ENCODE measurements at places on chromosomes 4 and X.

DNA sequence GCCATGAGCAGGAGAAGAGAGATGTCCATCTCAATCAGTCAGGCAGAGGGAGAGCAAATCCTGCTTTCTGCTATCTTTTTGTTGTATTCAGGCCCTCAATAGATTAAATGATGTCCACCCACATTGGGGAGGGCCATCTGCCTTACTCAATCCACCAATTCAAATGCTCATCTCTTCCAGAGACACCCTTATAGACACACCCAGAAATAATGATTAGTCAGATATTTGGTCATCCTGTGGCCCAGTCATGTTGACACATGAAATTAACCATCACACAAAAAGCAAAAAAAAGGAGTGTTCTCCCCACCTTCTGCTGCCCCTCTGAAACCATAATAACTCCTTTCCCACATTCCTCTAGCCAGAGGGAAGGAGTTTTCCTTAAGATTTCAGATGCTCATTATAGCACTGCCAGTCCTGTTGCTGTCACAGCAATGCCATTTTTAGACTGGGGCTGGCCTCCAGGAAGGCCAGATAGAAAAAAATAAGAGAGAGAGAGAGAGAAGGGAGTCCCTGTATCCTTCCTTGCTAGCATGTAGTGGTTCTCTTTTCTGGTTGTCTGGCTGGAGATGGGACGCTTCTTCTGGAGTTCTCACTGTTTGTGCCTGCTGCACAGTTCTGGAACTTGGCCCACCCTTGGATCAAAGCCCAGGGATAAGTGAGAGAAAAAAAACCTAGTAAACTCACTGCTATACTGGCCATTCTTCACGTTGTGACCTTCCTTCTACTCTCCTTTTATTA lies 177.7 kb downstream of the RBM46 start:
- DNase-seq: no peak

DNA sequence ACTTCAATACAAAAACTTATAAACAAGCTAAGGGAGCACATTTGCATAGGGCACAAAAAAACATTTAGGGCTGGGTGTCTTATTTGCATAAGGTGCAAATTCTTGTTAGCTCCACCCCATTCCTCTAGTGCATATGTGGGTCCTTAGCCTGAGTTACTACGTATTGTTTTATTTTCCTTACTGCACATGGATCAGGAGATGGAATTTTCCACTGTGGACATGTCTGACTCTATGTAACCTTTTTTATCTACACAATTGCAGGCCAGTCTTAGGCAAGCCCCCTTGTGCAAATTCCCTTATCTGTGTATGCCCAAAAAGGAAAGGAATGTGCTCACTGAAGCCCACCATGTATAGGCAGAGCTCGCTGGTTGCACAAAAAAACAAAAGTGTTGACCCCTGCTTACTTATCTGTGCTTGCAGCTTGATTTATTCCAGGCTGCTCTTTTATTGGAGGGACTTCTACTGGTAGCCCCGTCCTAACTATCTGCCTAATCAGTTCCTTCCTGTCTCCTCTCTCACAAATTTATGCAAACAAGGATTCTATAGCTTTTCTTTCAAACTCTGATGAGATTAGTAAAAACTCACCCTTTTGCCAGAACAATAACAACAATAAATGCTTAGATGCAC lies 359.0 kb upstream of the MAGEB16 start:
- DNase-seq: no peak

- DNase-seq: no peak
Measured at GRCh38 chr4:98716796-98717195, 58.4 kb upstream of the TSPAN5 start.

DNA sequence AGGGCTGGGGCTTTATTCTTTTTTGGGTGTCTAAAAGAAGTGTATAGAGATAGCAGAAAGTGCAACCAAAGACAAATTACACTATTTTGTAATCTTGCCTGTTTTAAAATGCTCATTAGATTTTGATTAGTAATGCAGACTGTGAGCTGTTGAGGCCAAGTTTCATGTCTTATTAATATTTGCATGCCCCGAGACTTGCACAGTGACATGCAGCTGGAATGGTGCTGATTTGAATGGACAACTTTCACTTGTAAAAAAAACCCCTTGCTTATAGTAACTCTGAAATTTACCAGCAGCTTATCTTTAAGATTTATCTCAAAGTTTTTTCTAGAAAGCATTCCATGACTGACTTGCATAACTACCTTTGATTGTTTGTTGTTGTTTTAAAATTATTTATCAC lies 835.1 kb upstream of the IGFBP7 start:
- no peak for DNase-seq

GRCh38 chr4:166323250-166323649 lies 450.2 kb downstream of the TLL1 start:
- DNase-seq: no peak

Measured in stimulated activated CD4-positive, alpha-beta T cell treated with anti-CD3 and anti-CD28 coated beads, Interleukin-1b, Interleukin-23, amount 100 ng/mL, for 1 hour (primary cell).